CD4-positive, alpha-beta T cell treated with Interleukin-6 at 100 ng/mL for 8 hours (primary cell): ENCODE measurements at places on chromosomes 5 and 9.

- no peak for DNase-seq
Observed at GRCh38 chr5:170216257-170216864, 16.4 kb upstream of the C5orf58 start.

GRCh38 chr5:137220523-137220927, 278.6 kb downstream of the SPOCK1 start:
- no peak for DNase-seq

DNA sequence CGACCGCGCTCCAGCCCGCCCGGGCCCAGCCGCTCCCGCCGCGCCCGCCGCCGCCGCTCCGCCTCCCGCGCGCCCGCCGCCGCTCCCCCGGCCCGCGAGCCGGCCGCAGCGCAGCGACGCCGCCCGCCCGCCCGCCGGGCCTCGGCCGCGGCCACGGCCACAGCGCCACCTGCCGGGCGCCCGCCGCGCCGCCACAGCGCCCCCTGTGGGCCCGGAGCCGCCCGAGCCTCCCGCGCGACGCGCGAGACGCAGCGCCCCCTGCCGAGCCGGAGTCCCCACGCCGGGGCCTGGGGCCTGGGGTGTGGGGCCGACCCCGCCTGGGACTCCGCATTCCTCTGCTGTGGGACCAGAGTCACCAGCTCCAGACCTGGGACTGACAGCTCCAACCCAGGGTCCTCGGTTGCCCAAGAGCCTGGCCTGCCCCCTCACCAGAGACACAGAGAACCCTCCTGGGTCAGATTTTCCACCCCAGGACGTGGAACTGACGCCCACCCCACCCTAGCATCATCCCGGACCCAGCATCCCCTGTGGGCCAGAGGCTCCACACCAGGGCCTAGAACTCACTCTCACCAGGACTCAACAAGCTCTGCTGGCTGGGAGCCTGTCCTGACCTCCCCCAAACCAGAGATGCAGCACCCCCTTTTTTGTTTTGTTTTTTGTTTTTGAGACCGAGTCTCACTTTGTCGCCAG, at the start of gene RAPGEF1:
Gene RAPGEF1 (minus strand): TSS at position 118 of the 690 bp plus-strand sequence. CDS start 246 bp downstream, outside the sequence.
- DNase-seq = peak; percentile 67

DNA sequence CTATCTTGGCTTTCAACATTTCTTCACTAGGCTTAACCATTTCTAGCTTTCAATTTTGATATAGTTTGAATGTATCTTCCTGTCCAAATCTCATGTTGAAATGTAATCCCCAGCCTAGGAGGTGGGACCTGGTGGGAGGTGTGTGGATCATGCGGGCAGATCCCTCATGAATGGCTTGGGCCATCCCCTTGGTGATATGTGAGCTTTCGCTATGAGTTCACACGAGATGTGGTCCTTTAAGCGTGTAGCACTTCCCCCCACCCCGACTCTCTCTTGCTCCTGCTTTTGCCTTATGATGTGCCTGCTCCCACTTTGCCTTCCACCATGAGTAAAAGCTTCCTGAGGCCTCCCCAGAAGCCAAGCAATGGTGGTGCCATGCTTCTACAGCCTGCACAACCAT, 40.6 kb downstream of the PHAX start:
- DNase-seq = no peak

- no peak for DNase-seq
Observed at GRCh38 chr5:139816566-139816965, 21.0 kb downstream of the PSD2 start.

DNA sequence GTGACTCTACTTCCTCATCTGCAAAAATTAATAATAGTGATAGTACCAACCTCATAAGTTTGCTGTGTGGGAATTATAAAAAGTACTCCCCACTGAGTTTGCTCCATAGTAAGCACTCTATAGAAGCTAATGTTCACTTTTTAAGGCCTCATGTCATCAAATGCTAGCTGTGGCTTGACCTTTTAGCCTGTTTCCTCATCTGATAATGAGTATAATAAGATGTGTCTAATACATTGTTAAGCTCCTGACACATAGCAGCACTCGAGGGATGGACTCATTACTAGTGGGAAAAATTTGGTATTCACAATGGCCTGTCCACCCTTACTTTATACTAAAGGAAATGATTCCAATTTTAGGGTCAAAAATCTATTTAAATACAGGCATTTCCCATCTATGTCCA, 26.1 kb upstream of the CAST start:
- DNase-seq = no peak

DNA sequence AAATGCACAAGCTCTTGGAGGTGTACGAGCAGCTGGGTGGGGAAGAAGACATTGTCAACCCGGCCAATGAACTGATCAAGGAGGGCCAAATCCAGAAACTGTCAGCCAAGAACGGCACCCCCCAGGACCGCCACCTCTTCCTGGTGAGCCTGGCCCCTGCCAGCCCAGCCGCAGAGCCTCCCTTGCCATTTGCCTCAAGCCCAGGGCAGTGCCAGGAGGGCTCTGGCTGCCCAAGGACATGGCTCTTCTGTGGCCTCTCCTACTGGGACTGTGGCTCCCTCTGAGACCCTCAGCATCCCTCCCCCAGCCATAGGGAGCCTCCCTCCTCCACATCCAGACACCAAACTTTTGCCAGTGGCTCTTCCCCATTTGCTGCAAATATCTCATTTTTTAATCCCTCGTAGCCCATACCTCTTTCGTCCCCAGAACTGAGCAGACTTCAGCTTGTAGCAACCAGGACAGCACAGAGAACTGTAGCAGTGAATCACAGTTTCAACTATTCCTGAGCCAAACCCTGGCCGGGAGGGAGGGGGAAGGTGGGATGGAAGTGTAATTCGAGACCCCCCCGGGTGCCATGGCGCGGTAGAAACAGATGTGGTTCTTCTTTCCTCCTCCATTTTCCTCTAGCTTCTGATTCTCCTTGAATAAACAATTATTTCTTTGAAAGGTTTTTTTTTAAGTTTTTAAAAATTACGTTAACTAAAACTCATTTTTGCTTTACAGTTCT, 44.5 kb upstream of the SUSD3 start:
- no peak for DNase-seq

- no peak for DNase-seq
Observed at GRCh38 chr5:172878933-172879752, 45.1 kb downstream of the ERGIC1 start.

DNA sequence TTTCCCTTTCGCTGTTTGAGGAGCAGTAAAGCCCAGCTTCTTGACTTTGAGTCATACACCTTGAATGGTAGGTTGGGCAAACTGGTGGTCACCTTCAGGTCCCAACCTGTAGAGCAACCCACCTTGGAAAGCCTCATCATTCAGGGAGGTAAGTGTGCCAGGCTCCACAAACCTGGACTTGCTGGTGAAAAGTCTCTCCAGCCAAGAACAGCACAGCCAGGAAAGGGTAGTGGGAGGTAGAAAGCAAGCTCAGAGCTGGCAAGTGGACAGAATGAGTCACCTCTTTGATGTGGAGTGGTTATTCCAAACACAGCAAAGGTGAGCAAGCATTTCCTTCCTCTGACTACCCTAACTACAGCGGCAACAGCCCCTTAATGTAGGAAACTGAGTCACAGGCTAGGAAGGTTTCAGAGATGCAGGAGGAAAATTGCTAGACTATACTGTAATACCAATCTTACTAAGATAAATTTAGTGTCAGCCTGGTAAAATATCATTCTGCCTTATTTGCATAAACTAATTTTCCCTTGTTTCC, 117.5 kb upstream of the MTAP start:
- DNase-seq = no peak

- DNase-seq = no peak
Observed at GRCh38 chr9:23659346-23660006, 166.6 kb downstream of the ELAVL2 start.

GRCh38 chr9:120431268-120431667, 148.7 kb downstream of the CDK5RAP2 start:
- no peak for DNase-seq

DNA sequence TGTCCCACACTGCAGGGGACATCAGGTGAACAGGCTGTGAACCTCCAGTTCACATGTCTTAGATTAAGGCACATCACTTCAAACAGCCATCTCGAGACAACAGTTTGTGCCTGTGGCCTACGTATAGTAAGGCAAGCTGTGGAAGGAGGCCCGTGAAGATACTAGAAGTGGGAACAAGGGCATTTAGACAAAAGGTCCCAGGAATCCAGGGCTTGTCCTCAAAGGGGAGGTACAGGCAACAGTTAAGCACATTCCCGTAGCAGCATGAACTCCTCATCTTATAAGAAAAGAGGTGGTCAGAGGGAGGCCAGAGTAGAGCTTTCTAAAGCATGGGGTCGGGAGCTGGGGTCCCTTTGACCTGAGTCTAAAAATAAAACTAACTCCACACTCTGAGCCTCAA, 122.5 kb upstream of the TRPM3 start:
- no peak for DNase-seq
